ENCODE measurements at places on chromosomes 7 and 10.

DNA sequence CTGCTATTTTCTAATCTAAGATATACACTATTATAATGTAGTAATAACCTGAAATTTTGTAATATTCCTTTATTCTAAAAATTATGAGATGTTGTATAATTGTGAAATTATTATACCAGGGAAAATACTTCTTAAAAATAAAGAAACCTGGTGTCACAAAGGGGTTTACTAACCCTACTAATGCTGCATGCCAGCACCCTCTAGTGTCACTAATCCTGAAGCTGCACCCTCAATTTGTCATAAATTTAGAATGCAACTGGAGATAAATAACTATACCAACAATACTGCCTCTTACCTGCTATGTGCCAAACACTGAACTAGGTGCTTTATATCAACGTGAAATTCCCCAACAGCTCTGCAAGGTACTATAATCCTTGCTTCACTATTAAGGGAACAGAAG, 30.8 kb downstream of the TM9SF3 start:
- DNase-seq, result no peak

DNA sequence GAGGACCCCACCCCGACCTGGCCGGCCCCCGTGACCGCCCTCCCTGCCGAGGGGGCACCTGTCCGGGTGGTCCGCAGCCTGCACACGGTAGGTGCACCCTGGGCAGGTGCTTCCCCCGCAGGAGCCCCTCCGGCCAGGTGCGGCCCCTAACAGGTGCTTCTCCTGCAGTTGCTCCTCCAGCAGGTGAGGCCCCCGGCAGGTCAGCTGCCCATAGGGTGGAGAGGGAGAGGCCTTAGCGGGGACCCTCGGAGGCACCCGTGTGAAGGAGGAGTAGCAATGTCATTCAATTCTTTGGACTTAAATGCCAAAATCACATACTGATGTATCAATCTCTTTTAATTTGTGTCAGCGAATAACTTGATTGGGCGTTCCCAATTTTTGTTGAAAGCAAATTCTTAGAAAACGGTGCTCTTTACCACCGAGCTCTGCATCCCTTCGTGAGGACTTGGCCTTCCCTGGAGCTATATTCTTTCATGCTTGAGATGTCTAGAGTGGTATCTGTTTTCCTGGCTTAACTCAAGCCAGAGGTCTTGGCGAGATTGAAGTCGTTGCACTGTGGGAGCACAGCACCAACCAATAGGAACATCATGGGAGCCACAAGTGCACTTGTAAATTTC, 738 bp upstream of the NCAPG2 start:
- DNase-seq, result no peak

DNA sequence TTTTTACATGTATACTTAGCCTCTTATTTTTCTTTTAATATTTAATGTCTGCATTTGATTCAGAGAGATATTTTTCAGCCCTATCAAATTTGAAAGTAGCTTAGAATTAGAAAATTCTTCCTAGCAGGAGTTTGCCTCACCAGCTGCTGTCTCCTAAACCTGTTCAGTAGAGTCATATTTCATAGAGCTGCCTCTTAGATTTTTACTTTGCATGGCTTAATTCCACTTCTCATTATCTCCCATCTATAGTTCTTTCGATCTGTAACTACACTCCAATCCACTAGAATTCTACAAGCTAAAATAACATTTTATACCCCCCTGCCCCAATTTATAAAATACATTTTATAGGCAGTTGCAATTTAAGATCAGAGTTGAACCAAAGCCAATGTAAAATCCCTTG, 227.0 kb downstream of the ANK3 start:
- DNase-seq, result no peak

- DNase-seq, result no peak
Observed at GRCh38 chr7:77913977-77914607, 115.5 kb downstream of the PHTF2 start.

DNA sequence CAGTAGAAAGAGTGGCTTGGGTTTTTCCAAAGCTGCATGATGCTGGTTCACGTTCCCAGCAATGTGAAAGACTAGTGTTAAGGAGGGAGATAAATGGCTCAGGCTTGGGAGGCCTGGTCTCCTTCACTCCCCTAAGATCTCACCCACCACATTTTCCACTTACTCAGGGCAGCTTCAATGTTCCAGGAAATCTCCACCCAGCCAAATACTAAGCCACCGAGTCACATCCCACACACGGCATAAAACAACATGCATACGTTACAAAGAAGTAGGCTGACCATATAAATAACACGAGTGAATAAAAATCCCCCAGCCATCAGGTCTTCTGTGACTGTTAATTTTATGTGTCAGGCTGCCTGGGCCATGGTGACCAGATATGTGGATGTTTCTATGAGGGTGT, 303.5 kb downstream of the SFMBT2 start:
- peak; percentile 3 for DNase-seq

DNA sequence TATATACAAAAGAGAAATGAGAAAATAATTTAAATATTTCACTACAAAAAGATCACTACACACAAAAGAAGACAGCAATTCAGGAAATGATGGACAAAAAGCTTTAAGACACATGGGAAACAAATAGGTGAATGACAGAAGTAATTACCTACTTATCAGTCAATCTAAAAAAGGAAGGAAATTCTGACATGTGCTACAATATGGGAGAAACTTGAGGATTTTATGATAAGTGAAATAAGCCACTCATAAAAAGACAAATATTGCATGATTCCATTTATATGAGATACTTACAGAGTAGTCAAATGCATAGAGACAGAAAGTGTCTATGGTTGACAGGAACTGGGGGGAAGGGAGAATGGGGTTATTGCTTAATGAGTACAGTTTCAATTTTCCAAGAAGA, 339.2 kb downstream of the CALN1 start:
- DNase-seq, result no peak

- DNase-seq, result no peak
Observed at GRCh38 chr10:7233259-7233991, 177.4 kb downstream of the SFMBT2 start.

GRCh38 chr7:30166841-30167235, 32.1 kb downstream of the MTURN start:
- no peak for DNase-seq

DNA sequence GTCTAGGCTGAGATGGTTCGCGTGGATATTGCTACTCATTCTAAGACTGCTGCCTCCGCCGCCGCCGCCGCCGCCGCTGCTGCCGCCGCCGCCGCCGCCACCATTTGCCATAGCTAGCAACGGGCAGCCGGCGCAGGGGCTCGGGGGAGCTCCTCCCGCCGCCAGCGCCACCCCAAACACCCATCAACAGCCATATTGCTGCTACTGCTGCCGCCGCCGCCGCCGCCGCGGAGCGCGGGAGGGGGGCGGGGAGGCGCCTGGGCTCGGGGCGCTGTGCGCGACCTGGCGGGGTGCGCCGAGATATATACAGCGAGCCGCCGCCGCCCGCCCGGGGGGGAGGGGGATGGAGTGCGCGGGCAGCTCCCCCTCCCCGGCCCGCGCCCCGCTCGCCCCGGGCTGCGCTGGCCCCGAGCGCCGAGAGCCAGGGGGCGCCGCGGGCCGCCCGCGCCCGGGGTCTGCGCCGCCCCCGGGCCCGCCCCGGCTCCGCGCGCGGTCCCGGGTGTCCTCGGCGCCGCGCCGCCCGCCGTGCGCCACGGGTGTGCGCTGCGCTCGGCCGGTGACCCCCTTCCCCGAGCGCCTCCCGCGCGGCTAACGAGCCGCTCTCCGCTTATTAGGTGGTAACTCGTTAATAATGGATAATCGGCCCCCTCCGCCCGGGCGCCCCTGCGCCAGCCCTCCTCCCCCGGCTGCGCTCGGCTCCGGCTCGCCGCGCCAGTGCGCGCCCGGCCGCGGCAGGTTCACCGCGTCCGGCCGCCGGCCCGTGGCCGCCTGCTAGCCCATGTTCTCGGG, at the start of gene KCNMA1:
KCNMA1 (minus strand) TSS at position 277 of the 789 bp plus-strand sequence.
- no peak for DNase-seq

DNA sequence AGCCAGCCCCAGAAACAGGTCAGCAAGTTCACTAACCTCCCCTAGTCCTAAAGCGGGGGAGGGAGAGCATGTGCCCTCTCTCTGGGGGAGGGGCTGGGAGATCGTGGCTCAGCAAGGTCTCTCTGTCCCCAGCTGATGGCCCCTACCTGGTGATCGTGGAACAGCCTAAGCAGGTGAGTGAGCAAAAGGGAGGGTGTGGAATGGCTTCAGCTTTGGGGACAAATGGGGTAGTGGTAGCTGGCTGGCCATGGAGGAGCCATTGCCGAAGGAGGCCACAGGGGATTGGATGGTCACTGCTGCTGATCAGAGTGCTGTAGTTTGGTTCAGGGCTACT, 779 bp downstream of the NFKB2 start:
- DNase-seq, result no peak

DNA sequence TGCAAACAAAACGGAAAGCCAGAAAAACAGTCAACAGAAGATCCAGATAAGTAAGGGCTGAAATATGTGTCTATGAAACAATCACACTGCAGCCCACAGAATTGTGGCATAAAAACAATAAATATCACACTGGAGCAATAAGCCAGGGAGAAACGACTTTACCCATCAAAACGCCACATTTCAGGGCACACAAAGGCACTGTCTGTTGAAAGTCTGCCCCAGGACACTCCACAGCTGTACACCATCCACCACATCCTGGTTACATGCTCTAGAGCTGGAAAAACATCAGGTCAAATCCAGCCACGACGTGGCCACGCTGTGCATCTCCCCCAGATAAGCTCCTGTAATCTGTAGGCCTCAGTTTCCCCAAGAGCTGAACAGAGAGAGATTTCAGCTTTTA, 88.7 kb downstream of the COBL start:
- DNase-seq, result no peak

GRCh38 chr10:97416565-97416964, 9.4 kb upstream of the PGAM1 start:
- no peak for DNase-seq

DNA sequence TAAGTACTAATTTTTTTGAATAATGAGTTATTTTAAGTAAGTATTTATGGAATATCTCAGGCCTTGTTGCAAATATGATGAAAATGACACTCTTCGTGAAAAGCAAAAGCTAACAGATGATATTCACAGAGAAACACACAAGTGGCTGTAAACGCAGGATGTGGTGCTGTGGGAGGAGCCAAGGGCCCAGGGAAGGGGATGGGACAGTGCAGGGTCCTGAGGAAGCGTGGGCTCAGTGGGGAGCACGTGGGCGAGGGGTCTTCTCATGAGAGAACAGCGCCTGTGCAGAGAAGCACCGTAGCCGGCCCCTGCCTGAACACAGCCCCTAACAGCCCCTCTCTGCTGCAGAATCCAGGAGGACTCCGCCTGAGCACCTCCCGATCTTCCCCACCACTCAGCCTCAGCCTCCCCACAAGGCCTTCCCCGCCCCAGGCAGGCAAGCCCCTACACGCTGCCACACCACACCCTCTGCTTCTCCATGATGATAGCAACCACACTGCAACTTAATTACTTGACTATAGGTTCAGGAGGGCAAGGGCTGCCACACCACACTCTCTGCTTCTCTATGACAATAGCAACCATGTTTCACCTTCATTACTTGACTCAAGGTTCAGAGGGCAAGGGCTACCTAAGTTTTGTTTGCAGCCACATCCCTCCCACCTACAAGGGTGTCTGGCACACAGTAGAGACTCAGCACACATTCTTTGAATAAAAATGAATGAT, 152.6 kb upstream of the RNF32 start:
- DNase-seq, result no peak

DNA sequence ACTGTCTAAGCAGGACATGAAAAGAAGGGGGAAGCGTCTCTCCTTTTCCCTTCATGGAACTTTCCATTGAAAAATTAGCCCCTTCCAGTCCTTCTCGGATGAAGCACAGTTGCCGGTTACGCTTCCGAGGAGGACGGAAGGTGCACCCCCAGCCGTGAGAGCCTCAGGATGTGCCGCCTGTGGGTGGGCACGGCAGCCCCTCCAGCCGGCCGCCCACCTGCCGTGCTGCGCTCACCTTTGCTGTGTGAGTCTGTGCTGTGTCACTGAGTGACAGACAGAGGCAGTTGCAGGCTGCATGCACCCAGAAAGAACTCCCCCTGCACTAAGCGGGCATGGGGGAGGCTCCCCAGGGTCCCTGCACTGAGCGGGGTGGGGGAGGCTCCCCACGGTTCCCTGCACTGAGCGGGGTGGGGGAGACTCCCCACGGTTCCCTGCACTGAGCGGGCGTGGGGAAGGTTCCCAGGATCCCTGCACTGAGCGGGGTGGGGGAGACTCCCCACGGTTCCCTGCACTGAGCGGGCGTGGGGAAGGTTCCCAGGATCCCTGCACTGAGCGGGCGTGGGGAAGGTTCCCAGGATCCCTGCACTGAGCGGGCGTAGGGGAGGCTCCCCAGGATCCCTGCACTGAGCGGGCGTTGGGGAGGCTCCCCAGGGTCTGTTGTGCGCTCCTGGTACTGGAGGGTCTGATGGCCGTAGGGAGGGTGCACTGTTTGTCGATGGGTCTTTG, 74.2 kb downstream of the DNAJB6 start:
- no peak for DNase-seq

- no peak for DNase-seq
Observed at GRCh38 chr10:110226926-110227641, 19.7 kb downstream of the MXI1 start.

DNA sequence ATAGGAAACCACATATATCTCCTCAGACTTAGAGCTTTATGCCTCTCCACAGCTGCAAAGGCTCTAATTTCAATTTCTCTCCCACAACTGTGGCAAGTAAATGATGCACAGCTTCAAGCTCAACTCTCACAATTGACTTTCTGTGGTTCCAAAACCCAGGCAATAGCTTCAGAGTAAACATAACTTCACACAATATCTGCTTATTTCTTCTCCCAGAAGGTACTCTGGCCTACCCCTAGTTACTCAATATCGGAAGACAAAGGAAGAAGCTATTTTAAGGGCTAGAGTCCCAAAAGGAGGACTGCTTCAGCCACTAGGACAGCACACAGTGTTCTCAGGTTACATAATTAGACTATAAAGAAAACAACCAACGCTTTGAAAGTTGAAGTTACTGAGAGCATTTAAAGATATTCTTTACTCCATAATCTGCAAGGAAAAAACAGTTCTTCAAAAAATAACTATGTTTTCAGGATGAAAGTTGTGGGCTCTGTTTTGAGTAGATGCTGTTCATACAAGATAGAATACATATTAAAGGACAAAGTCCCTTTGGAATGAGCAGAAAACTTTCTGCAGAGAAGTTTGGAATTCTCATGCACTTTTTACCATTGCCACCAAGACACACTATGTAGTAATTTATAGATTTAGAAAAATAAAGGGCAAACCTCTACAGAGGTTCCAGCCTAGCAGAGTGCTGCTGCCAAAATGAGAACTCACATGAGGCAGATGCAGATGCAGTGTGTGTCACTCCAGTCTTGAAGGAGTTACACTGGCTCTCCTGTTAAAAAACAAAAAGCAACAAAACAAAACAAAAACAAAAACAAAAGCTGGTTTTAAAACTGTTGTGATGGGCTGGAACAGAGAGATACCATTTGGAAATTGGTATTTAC, 81.8 kb downstream of the NT5C2 start:
- DNase-seq, result no peak

DNA sequence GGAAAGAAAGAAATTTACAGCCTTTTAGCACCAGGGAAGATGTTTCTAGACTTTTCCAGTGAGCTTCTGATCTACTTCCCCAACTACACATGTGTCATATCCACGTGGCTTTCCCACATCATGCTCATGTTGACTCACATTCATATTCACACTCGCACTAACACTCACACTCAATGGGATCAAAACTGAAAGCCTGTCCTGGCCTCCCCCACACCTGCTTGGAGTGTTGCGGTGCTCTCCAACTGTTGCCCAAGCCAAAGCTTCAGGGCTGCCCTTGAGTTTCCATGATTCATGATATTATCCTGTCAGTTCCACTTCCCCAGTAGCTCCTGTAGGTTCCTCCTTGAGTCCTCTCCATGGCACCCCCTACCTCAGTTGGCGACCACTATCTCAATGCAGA, 444.4 kb downstream of the GATA3 start:
- DNase-seq, result peak; percentile 7
